Progenitor cell of endocrine pancreas (in vitro differentiated cells): ENCODE measurements at places on chromosomes 7 and 10. TPM values are rescaled to one million over a fixed set of nuclear protein-coding genes. Genes with fewer than 3 reads are reported as not detected.

FERD3L gene
- total RNA-seq, result not detected in 2 replicates

COL26A1 gene
- 44.5 and 46.2 TPM in 2 replicates for total RNA-seq

DNA sequence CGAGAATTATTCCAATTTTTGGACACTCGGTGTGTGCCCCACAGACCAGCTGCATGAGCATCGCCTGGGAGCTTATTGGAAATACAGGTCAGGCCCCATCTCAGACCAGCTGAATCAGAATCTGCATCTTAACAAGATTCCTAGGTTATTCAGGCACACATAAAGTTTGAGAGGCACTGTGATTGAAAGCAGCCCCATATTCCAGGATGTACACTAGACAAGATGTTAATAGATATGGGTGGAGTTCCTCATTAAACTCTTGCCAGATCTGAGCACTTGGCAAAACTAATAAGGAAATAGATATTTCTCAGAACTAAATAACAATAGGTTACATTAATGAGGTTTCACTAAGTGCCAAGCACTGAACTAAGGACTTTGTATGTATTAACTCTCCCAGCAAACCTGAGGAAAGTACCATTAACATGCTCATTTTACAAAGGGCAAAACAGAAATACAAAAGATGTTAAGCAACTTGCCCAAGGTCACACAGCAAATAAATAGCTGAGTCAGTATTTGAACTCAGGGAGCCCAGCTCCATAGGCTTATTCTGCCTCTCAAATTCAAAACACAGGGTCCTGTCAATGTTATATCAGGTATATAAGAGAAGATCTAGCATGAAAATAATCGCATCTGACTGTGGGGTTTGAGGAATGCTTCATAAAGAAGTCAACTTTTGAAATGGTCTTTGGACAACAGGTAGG is 29.9 kb downstream of the PPP1R3C start:
- H3K4me3 ChIP-seq, result no peak overlapping the region
- H3K4me1 ChIP-seq, result peaks cover 24% of the 10 kb centered on the region
- no peaks in the 10 kb centered on the region for H3K27me3 ChIP-seq
- DNase-seq, result no peak

DNA sequence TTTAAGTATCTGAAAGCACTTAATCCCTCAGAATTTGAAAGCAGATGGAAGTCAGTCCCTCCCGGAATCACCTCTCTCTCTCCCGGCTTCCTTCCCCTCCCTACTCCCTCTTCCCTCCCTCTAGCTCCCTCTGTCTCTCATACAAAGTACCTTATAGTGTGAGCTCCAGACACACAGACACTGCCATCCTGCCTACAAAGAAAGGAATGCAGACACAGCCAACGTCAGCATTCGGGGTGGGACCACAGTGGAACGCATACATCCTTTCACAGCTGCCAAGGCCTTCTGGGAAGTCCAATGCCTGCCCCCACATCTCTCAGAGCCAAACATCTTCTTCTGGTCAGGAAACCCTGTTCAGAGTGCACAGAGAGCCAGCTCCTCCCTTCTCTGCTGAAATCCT is 9.3 kb downstream of the NOD1 start:
- H3K36me3 ChIP-seq, result no peaks in the 10 kb centered on the region
- H3K4me3 ChIP-seq, result no peak overlapping the region
- H3K4me1 ChIP-seq, result peaks cover 12% of the 10 kb centered on the region
- no peaks in the 10 kb centered on the region for H3K27me3 ChIP-seq
- no peak for DNase-seq

DNA sequence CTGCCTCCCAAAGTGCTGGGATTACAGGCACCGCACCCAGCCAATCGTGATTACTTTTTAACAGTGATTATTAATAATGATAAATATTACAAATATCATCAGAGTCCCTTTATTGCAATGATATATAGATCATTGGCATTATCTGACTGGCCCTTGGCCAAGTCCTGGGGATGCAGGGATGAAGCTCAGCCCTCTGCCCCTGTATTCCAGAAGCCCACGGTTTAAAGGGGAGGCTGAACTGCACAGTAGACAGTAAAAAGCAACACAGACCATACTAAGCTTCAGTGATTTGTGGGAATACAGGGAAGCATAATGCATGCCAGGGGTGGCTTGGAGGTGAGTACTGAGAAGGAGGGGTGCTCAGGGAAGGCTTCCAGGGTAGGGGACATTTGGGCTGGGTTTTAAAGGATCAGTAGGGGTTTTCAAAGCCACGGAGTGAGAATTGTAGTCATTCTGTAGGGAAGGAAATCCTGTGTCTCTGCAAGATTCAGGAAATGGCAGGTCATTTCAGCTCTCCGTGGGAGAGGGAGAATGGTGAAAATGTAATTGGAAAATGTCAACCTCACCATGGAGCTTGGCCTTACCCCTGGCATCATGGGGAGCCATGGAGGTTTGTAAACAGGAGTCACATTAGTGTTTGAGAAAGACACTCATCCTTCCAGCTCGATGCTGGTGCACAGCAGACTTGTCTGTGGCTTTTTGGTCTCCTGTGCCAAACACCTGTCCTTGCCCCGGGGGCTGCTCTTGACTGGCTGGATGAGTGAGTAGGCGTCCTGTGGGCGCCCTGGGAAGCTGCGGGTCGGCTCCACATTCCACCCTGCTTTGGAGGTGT is 8.8 kb downstream of the ADAMTS14 start:
- H3K4me3 ChIP-seq, result no peak overlapping the region
- peaks cover 19% of the 10 kb centered on the region for H3K4me1 ChIP-seq
- DNase-seq, result no peak
- H3K36me3 ChIP-seq, result no peaks in the 10 kb centered on the region

DNA sequence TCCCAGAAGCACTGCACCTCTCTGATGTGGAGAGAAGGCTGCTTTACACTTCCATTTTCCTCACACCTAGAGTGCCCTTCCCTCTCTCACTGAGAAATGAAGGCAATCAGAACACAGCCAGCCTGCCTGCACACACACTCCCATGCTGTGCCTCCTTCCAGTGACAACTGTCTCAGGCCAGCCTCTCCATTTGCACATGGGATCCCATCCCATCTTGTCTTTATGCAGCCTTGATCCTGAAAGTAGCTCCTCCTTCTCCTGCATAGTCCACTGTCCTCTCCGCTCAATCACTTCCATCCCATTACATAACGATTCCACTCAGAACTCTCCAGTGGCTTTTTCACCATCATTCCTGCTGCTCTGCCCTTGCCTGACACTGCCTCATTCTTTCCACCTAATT is 203.7 kb upstream of the STK17A start:
- DNase-seq, result no peak
- peaks cover 7% of the 10 kb centered on the region for H3K4me1 ChIP-seq
- H3K27ac ChIP-seq, result peak overlapping the region; percentile 33
- no peak overlapping the region for H3K4me3 ChIP-seq
- H3K36me3 ChIP-seq, result no peaks in the 10 kb centered on the region

DNA sequence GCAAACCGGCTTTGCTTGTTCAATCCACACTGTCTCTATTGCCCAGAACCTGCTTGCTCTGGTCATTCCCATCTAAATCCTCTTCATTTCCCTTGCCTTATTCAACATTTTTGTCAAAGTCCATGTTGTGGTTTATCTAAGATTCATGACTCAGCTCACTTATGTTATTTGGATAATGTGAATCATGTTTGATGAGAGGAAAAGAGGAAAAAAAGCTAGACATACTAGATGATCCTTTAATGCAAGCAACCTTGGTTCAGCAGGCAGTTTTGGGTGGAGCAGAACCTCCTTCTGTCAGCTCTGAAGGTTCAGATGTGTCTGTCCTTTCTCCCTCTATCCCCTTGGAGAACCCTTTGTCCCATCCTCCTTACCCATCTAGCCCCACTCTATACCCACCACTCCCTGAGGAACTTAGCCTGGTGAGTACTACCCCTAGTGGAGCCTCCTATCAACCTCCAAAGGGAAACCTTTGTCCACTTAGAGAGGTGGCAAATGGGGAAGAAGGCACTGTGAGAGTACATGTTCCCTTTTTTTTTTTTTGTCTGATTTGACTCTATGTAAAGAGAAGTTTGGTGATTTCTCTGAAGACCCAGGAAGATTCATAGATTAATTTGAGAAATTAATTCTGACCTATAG is 2.1 kb upstream of the SAMD9L start:
- no peak overlapping the region for H3K27ac ChIP-seq
- peaks cover 7% of the 10 kb centered on the region for H3K4me1 ChIP-seq
- H3K36me3 ChIP-seq, result no peaks in the 10 kb centered on the region

DNA sequence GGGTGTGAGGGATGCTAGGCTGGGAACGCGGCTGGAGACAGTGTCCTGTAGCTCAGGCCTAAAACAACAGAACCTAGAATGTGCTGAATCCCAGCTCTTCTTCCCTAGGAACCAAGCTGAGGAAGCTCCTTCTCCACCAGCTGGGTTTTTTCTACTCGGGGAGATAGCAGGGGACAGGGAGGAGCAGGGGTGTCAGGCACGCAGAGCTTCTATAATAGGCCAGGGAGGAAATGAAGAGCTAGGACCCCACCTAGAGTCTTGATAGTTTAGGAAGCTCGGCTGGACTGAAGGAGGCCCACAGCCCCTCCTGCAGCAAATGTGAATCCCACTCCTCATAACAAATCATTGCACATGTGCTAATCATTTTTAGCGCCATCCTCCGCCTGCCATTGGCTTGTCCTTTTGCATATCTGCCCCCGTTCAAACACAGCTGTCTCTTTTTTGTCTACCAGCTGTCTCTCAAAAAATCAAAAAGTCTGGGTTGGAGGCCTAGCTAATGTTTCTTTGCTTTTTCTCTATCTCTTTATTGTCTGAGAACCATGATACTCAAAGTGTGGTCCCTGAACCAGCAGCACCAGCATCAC is 24.1 kb upstream of the FAM180A start:
- H3K27me3 ChIP-seq, result peaks cover 2% of the 10 kb centered on the region
- DNase-seq, result no peak
- peaks cover 26% of the 10 kb centered on the region for H3K4me1 ChIP-seq
- no peak overlapping the region for H3K4me3 ChIP-seq
- H3K27ac ChIP-seq, result no peak overlapping the region

GRCh38 chr7:44738051-44738723 is 10.5 kb upstream of the ZMIZ2 start:
- no peaks in the 10 kb centered on the region for H3K36me3 ChIP-seq
- no peak for DNase-seq
- no peak overlapping the region for H3K27ac ChIP-seq

DNA sequence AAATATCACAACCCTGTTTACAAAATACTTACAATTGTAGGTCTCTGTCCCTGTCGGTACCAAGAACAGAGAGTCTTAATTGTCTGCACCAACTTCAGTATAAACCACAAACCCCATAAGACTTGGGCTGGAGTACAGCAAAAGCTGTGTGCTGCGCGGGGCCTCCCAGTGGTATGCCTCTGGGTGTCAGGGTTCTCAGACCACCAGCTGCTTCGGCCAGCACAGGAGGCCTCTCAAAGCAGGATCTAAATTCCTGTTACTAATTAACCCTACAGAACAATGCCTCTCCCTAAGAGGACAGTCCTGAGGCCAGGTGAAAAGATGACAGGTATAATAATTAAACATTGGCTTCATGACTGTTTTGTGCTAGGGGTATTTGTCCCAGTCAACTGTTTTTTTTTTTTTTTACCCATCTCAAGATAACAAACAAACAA is 957 bp upstream of the SVIL start:
- H3K4me1 ChIP-seq, result peaks cover 34% of the 10 kb centered on the region
- peak overlapping the region; percentile 95 for H3K27ac ChIP-seq
- H3K36me3 ChIP-seq, result peaks cover 20% of the 10 kb centered on the region
- no peaks in the 10 kb centered on the region for H3K27me3 ChIP-seq

DNA sequence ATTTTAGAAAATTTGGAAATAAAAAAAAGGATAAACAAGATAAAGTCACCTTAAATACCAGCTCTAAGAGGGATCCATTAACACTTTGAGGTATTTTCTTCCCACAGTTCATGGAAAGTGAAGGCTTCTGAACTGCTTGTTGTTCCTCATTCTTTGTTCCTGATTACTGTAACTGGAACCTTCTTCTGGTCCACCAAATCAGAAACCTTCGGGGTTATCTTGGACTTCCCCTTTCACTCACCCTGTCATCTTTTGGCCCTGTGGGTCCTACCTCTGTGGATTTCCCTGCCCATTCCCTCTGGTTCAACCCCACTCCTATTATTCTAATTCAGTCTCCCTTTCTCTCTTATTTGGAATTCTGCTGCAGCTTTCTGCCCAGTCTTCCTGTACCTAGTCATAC is 116.5 kb upstream of the PRPS1L1 start:
- peaks cover 2% of the 10 kb centered on the region for H3K4me1 ChIP-seq
- no peaks in the 10 kb centered on the region for H3K36me3 ChIP-seq
- H3K4me3 ChIP-seq, result no peak overlapping the region
- no peak for DNase-seq
- H3K27ac ChIP-seq, result no peak overlapping the region

DNA sequence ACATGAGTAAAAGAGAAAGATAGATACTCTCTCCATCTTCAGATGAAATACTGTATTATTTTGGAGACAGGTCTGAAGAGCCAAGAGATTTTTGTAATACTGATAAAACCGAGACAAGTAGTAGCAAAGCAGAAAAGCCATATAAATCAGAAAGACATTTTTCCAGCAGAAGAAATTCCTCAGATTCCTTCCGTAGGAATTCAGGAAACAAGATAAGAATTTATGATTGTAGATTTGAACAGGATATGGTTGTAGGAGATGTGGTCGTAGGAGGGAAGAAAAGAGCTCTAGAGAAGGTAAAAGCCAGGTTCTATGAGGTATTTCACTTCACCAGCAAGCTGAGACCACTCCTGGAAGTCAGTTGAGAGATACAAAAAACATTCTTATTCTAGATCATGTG is 17.6 kb upstream of the AASS start:
- no peak overlapping the region for H3K4me3 ChIP-seq
- no peaks in the 10 kb centered on the region for H3K4me1 ChIP-seq
- no peaks in the 10 kb centered on the region for H3K36me3 ChIP-seq
- no peaks in the 10 kb centered on the region for H3K27me3 ChIP-seq
- no peak overlapping the region for H3K27ac ChIP-seq

GRCh38 chr7:75905785-75906604 is 9.0 kb upstream of the POR start:
- no peaks in the 10 kb centered on the region for H3K27me3 ChIP-seq
- DNase-seq, result no peak
- H3K36me3 ChIP-seq, result no peaks in the 10 kb centered on the region
- H3K4me1 ChIP-seq, result peaks cover 9% of the 10 kb centered on the region
- H3K27ac ChIP-seq, result peak overlapping the region; percentile 77

GRCh38 chr10:122774231-122774630 is 71.4 kb downstream of the CUZD1 start:
- H3K27ac ChIP-seq, result no peak overlapping the region
- no peaks in the 10 kb centered on the region for H3K4me1 ChIP-seq
- peaks cover 10% of the 10 kb centered on the region for H3K27me3 ChIP-seq

DNA sequence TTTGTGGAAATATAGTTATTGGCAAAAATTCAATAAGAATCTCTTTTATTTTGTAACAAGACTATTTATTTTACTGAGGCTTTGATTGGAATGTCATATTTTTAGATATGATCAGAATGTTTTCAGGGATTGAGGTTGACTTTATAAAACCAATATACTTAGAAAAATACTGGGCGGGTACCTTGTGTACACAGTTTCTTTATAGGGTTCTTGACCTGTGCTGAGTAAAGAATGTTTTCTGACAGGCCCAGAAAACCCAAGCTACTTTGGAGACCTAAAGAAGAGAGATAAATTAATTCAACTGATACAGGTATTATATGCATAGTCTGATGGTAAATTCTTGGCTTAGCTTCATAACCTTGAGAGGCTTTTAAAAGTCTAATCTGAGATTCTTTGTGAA is 23.9 kb upstream of the SPAM1 start:
- no peak overlapping the region for H3K4me3 ChIP-seq
- peaks cover 2% of the 10 kb centered on the region for H3K36me3 ChIP-seq
- H3K4me1 ChIP-seq, result no peaks in the 10 kb centered on the region
